ENCODE measurements at places on chromosomes 6 and 20.

DNA sequence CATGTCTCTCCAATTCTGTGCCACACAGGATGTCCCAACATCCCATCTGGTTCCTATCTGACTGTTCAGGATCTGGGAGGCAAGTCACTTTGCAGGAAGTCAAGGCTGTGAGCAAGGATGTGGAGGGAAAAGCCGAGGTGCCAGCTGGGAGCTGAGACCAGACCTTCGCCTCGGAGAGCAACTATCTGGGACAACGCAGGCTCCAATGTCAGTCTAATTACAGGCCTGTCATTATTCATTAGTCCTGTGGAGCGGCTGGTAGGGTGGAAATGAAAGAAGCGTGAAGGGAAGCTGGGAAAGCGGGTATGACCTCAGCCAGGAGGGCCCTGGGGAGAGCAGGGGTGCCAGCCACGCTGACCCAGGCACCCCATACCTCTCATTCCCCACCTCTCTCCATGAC lies 147.3 kb downstream of the UNC5CL start:
- DNase-seq = no peak

GRCh38 chr20:49674383-49675352 lies 39.0 kb downstream of the B4GALT5 start:
- no peak for DNase-seq

- DNase-seq = no peak
Observed at GRCh38 chr6:90428514-90428913, 131.9 kb upstream of the BACH2 start.

GRCh38 chr20:51122931-51123658 lies 100.2 kb upstream of the KCNG1 start:
- no peak for DNase-seq

GRCh38 chr6:38213251-38213658 lies 393.7 kb downstream of the ZFAND3 start:
- no peak for DNase-seq

GRCh38 chr6:161393839-161394364 lies 120.0 kb upstream of the AGPAT4 start:
- DNase-seq = no peak

DNA sequence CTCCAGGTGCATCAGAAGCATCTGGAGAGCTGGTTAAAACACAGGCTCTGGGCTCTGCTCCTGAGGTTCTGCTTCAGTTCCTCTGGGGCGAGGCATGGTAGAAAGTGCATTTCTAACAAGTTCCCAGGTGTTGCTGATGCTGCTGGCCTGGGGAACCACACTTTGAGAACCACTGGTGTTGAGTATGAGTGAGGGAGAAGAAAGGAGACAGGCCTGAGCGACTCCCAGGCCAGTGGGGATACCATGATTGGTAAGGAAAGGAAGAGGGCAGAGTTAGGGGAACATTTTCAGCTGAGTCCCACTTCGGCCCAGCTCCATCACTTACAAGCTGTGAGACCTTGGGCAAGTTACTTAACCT lies 36.8 kb downstream of the KIAA1755 start:
- DNase-seq = no peak
